ENCODE measurements at places on chromosomes 3 and 15.

GRCh38 chr3:171251835-171252234 lies 208.4 kb downstream of the TNIK start:
- DNase-seq, result no peak

DNA sequence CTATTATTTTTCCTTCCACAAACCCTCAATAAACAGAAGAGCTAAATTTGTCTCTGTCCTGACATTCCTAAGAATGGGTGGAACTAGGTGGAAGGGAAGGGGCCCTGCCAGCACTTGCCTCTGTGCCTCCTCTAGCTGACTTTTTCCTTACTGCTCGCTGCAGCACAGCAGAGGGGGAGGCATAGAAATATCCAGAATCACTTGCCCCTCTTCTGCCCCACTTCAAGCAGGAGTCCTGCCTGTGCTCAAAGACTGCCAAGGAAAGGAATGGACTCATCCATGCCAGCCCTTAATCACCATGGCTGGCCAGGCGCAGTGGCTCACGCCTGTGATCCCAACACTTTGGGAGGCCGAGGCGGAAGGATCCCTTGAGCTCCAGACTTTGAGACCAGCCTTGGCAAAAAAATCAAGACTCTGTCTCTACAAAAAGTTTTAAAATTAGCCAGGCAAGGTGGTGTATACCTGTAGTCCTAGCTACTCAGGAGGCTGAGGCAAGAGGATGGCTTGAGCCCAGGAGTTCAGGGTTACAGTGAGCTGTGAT lies 51.8 kb downstream of the ADCY5 start:
- peak; percentile 21 for DNase-seq

DNA sequence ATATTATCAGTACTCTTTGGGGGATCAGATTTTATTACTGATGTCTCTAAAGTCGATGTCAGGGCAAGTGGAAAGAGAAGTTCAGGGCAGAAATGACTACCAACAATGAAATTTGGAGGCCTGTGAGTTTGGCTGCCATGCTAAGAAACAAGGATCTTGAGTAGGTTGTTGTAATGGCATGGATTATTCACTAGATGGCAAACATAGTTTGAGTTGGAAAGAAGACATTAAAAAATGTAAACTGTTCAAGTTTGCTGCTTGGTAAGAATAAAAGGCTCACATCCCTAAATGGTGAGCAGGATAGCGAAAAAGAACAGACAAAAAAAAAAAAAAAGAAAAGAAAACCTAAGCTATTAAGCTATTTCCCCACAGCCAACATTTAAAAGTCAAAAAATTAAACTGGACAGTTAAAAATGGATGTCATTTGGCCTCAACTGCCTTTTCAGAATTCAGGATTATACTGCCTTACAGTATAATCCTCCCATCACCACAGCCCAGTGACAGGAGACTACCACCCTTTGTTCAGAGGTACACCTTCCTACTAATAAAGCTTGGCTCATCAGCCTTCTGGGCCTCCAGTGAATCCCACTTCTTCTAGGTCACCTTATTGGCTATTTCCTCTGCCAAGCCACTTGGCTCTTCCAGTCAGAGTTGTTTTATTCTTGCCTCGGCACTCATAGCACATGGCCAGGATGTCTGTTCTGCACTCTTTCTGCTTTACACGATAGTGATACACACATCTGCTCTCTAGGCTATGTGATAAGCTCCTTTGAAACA lies 163.7 kb downstream of the PLD1 start:
- no peak for DNase-seq

GRCh38 chr15:31525988-31526665 lies 199.5 kb downstream of the KLF13 start:
- DNase-seq, result no peak

DNA sequence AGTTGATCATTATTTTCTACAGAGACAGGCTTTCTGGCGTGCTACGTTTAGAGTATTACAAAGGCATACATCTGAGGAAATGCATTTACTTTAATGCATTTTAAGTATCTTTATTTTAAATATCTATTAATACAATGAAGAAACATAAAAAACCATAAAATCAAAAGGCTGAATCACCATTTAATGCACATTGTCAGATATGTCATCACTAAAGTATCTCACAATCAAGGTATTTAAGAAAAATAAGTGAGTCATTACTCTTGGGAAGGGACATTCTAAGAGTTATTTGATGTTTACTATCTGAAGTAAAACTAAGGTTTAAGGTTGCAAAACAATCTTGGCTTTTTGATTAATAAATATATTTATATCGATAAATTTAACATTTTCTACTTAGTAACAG lies 102.2 kb downstream of the CTNNB1 start:
- no peak for DNase-seq

DNA sequence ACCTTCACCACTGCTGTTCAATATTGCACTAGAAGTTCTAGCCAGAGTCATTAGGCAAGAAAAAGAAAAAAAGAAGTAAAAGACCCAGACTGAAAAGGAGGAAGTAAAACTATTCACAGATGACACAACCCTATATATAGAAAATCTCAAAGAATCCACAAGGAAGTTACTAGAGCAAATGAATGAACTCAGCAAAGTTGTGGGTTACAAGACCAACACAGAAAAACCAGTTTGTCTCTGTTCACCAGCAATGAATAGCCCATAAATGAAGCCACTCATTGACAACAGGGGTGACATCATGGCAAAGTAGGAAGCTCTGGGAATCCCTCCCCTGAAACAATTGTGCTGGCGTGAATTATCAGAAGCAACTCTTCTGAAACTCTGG lies 4.6 kb downstream of the CFAP100 start:
- DNase-seq, result no peak

GRCh38 chr3:97991293-97991682 lies 19.1 kb upstream of the RIOX2 start:
- DNase-seq, result no peak

- DNase-seq, result no peak
These were observed 7.2 kb downstream of the ITIH3 start for GRCh38 chr3:52801839-52802238.

GRCh38 chr3:16559653-16560365 lies 45.4 kb downstream of the DAZL start:
- DNase-seq, result no peak

GRCh38 chr3:55750525-55750924 lies 263.4 kb upstream of the WNT5A start:
- DNase-seq, result no peak

DNA sequence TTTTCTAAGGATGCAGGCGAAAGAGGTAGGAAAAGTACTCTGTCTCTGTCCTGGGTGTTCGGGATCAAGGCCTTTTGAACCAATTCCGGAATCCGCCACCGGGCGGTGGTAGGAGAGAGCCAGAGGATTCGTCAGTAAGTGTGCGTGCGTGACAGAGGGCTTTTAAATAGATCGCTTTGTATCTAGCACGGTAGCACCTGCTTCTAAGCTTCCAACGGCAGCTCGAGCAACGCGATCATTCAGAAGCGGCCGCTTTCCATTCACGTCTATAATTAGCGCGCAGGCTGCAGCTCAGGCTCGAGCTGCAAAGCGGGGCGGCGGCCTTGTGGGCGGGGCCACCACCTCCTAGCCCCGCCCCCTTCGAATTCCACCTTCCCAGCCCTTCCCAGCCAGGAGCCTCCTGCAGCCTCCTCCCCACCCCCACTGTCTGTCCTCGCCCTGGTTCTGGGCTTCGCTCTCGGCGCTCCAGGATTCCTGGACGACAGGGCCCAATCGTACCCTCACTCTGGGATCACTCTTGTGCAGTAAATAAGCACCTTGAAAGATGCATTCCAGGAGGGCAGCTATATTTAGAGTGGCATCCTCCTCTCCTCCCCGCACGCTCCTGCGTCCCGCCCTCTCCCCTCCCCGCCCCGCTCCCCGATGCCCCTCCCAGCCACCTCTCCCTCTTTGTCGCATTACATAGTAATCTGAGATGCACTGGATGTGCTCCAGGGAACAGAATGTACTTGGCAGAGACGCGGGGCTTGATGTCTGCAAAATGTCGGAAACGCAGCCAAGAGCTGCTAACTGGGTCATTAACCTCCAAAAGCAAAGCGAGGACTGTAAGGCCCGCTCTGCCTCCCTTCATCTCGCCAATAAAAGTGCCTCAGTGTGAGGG lies 224.1 kb upstream of the TPRG1 start:
- DNase-seq, result peak; percentile 96

DNA sequence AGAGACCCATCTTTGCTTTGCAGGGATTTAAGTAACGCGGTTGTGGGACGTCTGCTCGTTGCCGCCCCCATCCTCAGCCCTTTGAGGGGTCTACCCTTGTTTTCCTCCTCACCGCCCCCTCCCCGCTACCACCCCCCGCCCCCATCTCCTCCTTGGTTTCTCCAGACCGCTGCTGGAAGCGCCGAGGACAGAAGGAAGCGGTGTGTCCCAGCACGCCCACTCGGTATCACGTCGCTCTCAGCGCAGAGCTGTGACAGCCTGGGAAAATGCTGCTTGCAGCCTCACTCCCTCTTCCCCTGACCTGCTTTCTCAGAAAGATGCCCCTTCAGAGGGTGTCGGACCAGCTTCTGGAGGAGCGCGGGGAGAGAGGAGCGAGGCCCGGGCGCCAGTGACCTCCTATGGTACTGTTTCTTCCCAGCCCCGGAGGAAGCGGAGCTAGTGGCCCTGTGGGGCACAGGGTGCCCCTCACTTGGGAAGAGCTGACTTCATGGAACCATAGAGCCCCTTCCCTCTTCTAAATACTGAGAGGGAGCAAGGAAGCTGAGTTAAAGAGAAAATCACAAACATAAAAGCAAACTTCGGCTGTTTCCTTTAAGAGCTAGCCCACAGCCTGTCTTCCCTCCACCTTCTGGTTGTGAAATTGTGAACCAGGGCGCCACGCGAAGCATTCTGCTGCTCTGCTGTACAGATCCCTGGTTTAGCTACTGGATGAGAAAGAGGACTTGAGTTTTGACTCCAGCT lies 698 bp downstream of the IL1RAP start:
- DNase-seq, result peak; percentile 57

DNA sequence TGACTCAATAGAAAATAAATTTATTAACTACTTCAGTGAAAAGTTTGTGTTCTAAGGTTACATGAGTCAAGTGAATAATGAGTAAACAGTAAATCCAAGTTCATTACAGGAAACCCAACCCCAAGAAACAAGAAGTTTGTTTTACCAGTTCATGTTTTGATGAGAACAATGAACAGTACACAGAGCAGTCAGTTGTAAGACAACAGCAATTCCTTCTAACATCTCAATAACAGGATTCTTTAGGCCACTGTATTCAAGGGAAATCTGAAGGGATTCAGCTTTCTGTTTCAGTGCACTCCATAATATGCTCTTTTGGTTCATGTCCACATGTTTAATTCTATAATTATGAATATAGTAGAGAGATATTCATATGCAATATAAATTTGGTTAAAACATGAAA lies 18.4 kb downstream of the ATR start:
- DNase-seq, result no peak

DNA sequence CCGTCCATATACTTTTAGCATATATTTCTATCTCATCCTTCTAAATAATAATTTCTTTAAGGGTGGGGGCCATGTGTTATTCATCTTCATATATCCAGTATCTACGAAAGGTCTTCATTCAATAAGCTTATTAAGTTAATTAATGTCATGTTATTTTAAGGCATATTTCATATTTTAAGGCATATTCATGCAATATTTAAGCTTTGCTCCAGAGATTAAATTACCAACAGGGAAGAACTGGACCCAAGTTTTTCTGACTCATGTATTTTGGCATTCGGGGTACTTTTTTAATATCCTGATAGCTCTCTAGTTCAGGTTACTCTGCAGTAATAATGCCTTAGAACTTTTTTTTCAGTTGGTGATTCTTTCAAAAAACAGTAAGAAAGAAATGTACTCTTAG lies 27.4 kb downstream of the PHC3 start:
- DNase-seq, result no peak

DNA sequence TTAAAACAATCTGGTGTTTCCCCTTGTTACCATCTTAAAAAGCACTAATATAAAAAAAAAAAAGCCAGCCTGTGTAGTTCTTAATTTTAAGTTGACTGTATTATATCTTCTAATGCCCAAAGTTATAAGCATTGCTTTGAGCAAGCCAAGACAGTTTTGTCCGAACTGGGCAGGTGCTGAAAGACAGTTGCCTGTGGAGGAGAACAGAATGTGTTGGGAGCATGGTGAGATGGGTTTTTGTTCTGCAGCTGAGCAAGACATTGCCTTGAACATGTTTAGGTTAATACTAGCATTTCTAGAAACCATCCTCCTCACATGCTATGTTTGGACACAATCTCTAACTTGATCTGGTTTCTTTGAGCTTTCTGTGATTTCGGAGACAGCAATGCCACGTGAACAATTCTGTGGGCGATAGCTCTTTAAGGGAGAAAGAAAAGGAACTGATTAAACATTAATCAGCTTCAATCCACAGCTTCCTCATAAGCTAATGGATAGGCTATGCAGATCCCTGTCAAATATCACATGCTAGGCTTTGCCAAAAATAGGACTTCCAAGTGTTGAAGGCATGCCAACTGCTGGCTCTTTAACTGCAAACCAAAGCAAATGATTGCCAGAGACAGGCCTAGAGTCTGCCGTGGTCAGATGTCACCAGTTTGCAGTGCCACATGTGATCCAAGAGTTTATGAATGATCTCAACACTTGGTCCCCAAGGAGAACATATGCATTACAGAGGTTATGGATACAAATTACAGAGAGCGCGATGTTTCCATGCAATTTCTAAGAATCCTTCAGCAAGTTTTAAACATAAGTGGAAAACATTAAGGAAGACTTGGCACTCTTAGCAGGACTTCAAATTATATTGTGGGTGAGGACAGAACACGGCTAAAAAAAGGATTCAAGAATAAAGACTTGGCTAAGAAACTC lies 428.1 kb downstream of the ROBO2 start:
- peak; percentile 86 for DNase-seq

DNA sequence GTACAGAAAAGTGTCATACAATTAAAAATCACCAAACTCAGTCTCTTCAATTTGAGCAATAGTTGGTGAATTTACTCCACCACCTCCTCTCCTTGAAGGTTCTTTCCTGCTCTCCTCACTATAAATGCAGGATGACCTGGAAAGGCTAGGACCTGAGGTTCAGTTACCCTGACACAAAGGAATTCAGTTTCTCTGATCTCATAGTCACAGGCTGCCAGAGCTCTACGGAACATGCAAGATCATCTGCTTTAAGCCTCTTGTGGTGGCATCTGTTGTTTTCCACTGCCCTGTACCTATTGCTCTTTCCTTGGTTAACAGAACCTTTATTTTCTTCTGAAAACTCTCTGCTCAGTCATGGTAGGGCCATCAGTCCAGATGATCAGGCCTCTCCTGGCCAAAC lies 4.9 kb upstream of the TP63 start:
- no peak for DNase-seq

DNA sequence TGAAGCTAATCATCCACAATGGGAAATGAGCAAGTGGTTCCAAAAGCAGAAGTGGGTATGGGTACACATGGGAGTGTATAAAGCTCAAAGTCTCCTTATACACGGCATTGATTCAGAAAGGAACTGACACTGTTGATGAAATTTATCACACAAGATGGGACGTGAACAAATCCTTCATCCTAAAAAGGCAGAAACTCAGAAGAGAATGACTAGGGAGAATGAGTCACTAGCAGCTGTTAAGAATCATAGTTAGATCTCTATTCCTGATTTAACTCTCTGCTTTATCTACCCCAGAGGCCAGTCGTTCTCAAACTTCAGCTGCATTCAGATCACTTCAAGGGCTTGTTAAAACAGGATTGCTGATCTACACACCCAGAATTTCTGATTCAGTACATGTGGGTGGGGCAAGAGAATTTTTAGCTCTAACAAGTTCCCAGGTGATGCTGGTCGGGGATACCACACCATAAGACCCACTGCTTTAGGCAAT lies 97.7 kb upstream of the PHLDB2 start:
- no peak for DNase-seq

GRCh38 chr3:88595026-88595425 lies 445.3 kb downstream of the C3orf38 start:
- no peak for DNase-seq

- no peak for DNase-seq
These were observed 563.4 kb upstream of the DPPA4 start for GRCh38 chr3:109900783-109901182.

Data from left hindlimb (tissue), 1 donor.